ENCODE measurements at places on chromosomes 11 and 22.
A peak's percentile ranks its signal among the peaks of the same experiment; 100 is the strongest.

GRCh38 chr22:44068422-44069191 is 44.5 kb downstream of the PARVB start:
- no peak for DNase-seq

DNA sequence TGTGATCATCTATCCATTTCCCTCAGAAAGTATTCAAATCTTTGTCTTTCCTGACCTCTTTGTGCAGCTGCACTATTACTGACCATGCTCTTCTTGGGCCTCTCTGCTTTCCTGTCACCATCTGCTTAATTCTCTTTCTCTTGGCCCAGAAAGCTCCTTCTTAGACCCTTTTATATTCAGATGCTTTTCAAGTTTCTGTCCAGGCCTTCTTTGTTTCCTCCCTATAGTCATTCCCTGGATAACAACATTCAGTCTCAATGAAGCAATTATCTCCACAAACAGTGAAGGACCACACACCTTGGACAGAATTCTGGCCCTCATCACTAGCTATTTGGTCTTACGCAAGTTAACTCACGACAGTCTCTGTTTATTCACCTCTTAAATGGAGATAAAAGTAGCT is 89.7 kb downstream of the LARGE2 start:
- DNase-seq = no peak

DNA sequence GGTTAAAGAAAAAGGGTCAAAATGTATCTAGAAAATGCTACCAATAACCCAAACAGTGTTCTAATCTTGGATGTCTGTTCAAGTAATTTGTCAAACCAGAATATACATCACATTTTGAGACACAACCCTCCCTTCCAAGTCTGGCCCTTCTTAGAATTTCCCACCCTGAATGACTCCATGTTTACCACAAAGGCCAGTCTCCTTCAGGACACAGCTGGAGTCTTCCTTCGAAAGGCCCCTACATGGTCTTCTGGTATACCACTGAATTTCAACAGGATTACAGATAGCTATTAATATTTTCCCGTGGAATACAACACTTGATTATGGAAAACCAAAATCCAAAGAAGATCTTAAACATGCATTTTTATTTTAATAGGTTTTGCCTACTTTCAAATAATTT is 10.2 kb downstream of the CCDC34 start:
- no peak for DNase-seq

- DNase-seq = no peak
Measured at GRCh38 chr22:42992092-42992491, 22.9 kb downstream of the PACSIN2 start.

DNA sequence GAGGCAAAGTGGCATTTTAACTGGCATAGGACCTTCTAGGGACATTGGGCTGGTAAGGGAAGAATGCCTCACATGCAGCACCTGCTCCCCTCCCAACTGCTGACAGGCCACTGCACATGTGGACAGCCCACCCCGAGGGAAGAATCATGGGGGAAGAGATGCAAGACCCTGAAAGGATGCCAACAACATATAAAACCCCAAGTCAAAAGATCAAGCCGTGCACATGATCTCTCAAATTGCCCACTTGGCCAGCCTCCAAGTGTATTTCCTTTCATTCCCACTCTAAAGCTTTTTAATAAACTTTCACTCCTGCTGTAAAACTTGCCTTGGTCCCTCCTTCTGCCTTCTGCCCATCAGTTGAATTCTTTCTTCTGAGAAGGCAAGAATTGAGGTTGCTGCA is 947.8 kb upstream of the CCDC90B start:
- no peak for DNase-seq

DNA sequence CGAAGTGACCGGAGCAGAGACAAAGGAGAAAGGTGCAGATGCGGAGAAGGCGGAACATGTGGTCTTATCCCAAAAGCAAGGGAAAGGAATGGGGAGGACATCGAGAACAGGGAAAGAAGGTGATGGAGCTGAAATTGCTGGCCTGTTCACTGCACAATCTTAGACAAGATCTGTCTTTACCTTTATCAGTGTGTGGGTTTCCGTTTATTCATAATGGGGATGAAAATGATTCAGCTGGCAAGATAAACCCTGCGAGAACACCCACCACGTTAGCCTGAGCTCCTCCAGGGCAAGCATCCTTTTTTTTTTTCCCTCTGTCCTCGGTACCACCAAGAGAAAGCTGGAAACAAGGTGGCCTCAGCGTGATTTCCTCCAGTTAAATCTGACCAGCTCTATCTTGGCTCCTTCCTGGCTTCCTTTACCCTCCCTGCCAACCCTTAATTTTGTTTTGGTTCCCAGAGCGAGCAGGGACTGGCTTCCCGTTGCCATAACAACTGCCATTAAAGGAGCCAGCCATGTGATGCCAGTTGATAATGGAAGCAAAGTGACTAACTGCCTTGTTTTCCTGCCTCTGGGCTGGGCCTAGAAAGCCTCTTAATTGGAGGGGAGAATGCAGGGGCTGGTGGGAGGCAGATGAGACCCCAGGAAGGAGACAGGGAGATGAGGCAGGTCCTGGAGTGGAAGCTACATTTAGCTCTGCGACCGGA is 4.2 kb downstream of the SGSM1 start:
- DNase-seq = no peak

GRCh38 chr11:88139865-88140264 is 35.4 kb downstream of the RAB38 start:
- no peak for DNase-seq

- peak; percentile 40 for DNase-seq
Measured at GRCh38 chr11:62974848-62975522, 9.8 kb downstream of the SLC22A6 start.

DNA sequence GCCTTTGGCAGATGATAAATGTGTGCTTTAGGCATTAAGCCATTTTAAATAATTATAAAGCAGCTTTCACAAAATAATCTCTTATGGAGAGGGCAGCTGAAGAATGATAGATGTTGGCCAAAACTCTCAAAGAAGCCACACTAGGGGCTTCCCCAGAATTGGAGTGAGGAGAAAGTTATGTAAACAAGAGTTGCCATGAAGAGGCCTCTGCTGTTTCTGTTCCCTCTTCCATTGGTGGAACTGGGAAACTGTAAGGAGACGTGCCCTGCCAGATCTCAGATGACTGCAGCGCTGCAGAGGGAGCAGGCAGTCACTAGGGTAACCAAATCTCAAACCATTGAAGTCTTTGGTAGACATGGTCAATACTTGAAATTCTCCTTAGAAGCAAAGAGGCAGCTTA is 19.4 kb upstream of the APLP2 start:
- DNase-seq = no peak

- no peak for DNase-seq
Measured at GRCh38 chr11:122717264-122717867, 61.8 kb downstream of the UBASH3B start.

DNA sequence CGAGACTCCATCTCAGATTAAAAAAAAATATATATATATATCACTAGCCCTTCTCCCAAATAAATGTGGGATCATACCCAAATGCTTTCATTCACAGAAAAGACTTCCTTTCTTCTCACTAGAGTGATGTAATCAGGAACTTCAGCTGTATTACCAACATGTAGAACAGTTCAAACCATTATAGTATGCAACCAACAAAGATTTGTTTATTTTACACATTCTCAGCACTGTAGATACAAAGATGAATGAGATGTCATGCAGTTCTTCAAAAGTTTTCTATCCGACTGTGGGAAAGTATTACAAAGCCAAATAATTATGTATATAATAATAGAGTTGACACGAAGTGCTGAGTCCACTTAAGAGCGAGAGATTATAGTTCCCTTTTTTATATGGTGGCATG is 22.2 kb upstream of the ZNF143 start:
- DNase-seq = no peak

- DNase-seq = no peak
Measured at GRCh38 chr22:20554824-20555223, 47.4 kb downstream of the MED15 start.

GRCh38 chr11:16799890-16800289 is 61.4 kb downstream of the C11orf58 start:
- DNase-seq = no peak

GRCh38 chr22:26701323-26701722 is 43.9 kb downstream of the MIAT start:
- no peak for DNase-seq

DNA sequence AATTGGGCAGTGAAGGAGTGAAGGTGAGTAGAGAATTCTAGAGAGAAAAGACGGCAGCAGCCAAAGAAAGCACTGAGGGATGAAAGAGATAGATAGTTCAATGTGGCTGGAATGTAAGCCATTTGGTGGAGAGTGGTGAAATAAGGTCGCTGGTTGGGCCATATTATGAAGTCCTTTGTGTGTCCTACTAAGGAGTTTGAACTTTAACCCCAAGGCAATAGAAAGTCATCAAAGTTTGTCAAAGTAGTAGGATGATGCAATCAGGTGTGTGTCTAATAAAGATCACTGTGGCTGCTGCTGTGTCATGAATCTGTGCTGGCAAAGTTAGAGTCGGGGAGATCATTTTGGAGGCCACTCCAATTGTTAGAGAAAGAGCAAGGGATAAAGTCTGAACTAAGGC is 18.7 kb downstream of the RNF121 start:
- DNase-seq = no peak

DNA sequence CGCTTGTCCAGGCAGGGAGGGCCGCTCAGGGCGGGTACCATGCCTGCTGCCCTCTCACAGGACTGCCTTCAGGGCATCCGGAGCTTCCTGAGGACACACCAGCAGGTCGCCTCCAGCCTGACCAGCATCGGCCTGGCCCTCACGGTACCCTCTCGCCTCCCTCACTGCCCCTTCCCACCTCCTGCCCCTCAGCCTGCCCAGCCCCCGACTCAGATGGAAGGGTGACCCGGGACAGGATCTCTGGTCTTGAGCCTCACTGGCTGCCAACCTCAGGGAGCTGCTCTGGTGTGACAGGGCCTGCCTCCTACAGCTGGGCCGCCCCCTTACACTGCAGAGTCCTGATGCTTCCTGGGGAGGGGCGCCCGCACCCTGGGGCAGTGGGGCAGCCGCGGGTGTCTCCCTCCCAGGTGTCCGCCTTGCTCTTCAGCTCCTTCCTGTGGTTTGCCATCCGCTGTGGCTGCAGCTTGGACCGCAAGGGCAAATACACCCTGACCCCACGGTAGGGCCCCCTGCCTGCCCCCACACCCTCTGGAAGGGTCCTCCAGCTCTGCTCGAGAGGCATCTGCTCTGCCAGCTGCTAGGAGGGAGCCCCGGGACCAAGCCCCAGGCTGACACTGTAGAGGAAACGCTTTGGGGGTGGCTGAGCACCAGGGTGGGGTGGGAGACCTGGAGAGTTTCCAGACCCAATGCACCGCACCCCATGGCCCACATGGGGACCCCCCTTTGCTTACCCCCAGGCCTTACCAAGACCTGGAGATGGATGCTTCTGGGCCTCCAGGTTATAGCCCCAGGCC is 14.6 kb downstream of the TSPAN32 start:
- no peak for DNase-seq

GRCh38 chr11:72421351-72421750 is 13.0 kb downstream of the CLPB start:
- no peak for DNase-seq

DNA sequence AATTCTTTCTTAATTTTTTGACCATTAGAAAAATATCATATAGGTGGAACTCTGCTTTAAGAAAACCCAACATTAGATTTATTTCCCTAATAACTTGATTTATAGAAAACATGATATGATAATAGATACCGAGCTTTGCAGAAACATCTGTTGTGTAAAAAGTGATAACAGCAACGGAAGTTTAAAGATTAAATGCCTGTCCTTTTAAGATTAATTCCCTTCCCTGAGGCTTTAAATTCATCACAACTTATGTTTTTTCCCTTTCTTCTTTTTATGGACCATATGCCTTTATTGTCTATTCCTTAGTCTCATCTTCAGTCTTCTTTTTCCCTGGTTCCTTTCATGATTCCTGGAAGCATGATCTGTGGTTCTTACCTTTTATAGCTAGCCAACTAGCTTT is 1.9 kb downstream of the USP47 start:
- DNase-seq = no peak

GRCh38 chr11:17510507-17511206 is 33.6 kb downstream of the USH1C start:
- DNase-seq = no peak

DNA sequence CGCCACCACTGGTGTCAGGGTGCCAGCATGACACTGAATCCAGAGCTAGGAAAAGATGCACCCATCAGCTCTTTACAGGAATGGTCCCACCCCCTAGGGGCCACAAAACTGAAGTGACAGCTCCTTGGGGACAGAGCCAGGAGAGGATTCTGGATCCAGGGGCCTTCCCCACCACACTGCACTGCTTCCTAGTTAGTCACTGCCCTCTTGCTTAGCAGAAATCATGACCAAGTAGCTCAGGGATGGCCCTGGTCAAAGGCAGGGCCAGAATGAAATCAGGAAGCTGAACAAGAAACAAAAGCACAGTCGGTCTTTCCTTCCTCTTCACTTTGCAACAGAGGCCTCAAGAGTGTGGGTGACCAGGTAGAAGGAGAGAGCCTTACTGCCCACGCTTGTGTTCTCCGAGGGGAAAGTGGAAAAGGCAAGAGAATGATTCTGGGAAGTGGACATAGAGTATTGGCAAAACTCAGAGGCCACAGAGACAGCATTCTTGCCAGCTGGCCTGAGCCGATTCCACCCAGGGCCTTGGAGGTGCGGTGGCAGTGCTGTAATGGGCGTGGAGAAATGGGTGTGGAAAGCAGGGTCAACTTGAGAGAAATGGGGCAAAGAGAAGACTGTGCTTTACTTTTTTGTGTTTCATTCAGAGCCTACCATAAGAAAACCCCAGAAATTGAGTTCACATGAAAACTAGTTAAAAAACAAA is 39.8 kb downstream of the KCNJ1 start:
- DNase-seq = no peak

- DNase-seq = no peak
Measured at GRCh38 chr11:75246006-75246670, 5.6 kb downstream of the TPBGL start.

DNA sequence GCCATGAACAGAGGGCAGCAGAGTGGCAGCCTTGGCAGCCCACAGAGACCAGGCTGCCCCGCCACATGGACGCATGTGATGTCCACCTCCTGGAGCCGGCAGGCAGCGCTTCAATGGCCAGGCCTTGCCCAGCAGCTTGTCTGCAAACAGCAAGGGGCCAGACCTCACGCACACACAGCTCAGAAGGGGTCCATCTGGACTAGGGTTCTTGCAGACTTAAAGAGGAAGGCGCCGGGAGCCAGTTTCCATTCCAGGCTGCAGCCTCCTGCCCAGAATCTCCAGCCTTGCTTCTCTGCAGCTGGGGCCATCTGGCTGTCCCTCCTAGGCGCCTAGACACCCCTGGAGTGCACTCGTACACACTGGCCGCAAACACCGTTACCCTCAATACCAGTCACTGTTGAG is 91.9 kb upstream of the TMEM45B start:
- no peak for DNase-seq

GRCh38 chr22:22085702-22086500 is 103.3 kb upstream of the TOP3B start:
- no peak for DNase-seq

DNA sequence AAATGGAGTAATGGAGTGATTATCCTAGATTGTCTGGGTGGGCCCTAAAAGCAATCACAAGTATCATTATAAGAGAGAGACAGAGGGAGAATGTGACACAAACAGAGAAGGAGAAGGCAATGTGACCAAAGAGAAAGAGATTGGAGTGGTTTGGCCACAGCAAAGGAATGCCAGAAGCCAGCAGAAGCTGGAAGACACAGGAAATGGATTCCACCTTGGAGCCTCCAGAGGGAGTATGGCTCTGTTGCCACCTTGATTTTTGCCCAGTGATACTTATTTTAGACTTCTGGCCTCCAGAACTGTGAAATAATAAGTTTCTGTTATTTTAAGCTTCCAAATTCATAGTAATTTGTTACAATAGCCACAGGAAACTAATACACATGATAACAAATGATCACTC is 36.8 kb upstream of the OR5P2 start:
- DNase-seq = no peak

Data from NCI-H2029 treated with DMSO at 0.1 percent for 48 hours (cell line).